GM12864 (cell line): ENCODE measurements at places on chromosomes 2 and 18.

DNA sequence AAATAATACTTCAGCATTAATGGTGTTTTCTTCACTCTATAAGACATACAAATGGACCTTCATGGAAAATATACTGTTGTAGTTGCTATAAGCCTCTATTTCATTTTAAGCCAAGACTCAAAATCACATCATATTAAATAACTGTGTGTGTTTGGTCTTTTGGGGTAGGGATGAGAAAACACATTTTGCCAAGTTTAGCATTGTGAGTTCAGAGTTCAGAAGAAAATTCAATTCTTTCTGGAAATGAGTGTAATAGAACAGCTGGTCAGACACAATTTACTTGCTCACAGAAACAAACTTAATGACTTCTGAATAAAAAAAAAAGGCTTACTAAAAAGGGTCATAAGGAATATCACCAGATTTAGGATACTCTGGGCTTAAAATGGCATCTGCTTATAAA, 149.5 kb downstream of the LRRTM4 start:
- DNase-seq: no peak

DNA sequence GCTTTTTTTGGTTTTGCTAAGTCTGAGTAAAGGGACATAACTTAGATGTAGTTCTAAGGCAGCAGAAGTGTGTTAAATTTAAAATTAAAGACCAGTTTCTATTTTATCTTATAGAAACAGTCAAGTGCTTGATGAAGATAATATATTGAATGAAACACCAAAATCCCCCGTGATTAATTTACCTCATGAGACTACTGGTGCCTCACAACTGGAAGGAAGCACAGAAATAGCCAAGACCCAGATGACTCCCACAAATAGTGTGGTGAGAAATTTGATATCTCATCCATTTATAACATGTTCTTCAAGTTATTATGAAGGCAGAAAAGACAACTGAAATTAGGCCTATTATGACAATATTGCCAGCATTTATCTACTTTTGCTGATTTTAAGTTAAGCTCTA, 45.6 kb downstream of the APLF start:
- no peak for DNase-seq

DNA sequence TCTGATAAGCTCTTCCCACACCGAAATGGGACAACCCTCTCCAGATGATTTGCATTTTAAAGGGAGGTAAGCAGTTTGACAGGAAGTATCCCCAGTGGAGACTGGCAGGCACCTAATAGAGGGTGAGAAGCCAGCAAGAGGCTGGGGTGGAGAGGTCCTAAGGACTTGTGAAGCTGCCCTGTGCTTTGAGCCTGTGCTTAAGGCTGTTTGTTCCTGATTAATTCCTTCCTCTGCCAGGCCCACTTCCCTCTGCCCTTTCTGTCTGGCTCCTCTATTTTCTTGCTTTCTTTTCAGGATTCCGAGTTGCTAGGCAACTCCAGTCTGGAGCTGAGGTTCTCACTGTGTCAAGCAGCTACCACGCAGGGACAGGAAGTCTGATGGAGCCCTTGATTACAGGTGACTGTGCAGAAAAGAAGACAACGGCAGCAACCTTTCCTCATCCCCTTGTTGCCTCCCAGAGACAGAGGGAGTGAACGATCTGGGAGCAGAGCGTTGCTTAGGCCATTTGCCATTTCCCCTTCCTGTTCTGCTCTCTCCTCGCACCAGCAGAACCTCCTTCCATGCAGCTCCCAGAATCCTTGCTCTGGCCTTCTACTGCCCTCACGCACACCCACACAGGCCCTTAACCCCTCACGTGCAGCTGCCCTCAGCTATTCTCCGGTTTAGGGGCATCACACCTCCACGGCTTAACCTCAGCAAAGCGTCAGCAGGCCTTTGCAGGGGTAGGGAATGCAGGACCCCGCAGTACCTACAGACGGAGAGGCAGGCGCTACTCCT, 103.6 kb upstream of the CELF4 start:
- no peak for DNase-seq

DNA sequence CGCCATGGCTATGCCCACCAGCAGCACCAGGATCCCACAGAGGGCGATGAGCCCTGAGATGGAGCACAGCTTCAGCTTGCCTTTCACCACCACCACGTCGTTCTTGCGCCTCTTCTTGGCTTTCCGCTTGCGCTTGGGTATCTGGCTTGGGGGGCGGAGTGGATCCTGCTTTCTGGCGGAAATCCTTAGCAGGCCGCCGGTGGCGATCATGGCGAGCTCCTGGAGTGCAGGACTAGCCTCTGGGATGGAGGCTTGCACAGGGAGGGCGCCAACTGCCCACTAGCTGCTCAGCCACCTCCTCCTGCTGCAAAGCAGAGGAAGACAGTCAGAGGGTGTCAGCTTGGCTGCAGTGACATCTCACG, 3.5 kb downstream of the TMEM200C start:
- DNase-seq: no peak

DNA sequence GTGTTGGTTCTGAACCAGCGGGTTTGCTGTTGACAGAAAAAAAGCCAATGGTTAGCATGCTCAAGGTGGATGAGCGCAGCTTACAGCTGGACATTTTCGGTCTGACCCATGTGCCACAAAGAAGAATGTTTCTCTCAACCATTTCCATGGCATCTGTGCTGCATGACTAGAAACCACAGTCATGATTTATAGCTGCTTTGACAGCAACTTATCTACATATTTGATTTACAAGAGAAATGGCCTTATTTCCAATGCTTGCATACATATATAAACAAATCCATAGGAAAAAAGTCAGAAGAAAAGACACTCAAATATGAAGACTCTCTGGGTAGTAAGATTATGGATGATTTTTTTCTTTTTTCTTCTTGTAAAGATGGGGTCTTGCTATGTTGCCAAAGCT, 98.2 kb downstream of the DYNC1I2 start:
- DNase-seq: no peak

GRCh38 chr2:177641331-177641730, 248.8 kb downstream of the AGPS start:
- no peak for DNase-seq

DNA sequence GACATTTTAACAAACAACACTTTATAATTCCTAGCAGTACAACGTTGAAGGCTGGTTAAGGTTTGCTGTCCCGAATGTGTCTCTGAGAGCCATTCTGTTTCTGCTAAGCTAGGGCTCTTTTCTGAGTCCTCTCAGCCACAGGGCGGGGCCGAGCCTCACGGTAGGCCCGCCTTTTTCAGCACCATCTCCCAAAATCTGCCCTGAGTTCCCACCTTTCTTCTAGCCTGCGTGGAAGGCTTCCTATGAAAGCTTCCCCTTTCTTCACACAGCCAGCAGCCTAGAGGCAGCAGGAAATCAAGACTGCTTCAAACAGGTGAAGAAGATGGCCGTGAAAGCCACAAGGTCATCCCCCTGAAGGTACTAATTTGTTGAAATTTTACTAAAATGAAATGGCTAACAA, 255.5 kb downstream of the CDH2 start:
- DNase-seq: no peak

GRCh38 chr18:21230436-21230835, 11.6 kb upstream of the GREB1L start:
- no peak for DNase-seq

GRCh38 chr2:47607680-47608061, 175.3 kb upstream of the MSH6 start:
- DNase-seq: no peak

GRCh38 chr18:47036298-47036874, 965 bp upstream of the ELOA2 start:
- no peak for DNase-seq

GRCh38 chr2:45070113-45070652, 60.9 kb upstream of the SIX2 start:
- no peak for DNase-seq

DNA sequence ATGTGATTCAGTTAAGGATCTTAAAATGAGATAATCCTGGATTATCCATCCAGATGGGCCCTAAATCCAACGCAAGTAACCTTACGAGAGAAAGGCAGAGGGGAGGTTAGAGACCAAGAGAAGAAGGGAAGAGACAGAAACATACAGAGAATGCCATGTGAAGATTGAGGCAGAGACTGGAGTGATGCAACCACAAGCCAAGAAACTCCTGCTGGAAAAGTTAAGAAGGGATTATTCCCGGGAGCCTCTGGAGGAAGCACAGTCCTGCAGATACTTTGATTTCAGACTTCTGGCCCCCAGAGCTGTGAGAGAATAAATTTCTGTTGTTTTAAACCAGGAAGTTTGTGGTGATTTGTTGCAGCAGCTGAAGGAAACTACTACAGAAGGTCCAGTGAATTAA, 992.7 kb downstream of the BCL11A start:
- no peak for DNase-seq

- DNase-seq: no peak
Measured at GRCh38 chr2:46481198-46482193, 2.1 kb downstream of the TMEM247 start.

DNA sequence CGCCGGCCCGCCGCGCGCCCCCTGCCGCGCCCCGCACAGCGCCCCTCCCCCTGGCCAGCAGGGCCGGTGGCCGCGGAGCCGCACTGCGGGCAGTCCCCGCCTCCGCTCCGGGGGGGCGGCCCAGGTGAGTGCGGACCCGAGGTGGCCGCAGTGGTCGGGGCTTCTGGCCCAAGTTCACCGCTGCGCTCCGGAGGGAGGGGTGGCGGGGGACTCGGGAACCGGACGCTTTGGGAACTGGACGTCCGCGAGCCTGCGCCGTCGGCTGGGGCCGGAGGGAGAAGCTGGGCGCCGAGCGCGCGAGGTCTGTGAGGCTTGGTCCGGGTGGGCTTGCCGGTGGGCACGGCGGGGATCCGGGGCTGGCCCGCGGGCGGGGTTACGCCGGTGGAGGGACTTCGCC, 591 bp upstream of the LDLRAD4 start:
- DNase-seq: no peak

DNA sequence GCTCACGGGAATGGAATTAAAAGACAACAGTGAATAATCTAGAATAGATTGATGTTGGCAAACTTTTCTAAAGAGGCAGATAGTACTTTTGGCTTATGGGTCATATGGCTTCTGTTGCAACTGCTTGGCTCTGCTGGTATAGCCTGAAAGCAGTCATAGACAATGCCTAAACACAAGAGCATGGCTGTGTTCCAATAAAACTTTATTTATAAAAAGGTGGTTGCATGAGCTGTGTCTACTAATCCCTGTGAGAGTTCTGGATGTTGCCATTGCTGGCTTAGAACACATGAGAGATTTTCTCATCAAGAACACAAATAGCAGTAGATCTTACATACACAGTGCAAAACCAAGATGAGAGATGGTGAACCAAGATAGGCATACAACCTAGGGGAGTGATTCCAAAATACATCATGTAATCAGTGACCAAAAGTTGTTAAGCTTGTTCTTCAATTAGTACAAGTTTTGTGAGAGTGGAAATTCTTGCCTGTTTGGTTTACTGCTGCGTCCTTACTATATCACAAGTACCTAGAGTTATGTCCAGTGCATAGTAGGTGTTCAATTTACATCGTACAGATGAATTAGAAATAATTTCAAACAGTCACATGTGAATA, 380.0 kb downstream of the METTL4 start:
- DNase-seq: no peak

GRCh38 chr2:182167882-182168281, 182.2 kb downstream of the PPP1R1C start:
- DNase-seq: no peak

DNA sequence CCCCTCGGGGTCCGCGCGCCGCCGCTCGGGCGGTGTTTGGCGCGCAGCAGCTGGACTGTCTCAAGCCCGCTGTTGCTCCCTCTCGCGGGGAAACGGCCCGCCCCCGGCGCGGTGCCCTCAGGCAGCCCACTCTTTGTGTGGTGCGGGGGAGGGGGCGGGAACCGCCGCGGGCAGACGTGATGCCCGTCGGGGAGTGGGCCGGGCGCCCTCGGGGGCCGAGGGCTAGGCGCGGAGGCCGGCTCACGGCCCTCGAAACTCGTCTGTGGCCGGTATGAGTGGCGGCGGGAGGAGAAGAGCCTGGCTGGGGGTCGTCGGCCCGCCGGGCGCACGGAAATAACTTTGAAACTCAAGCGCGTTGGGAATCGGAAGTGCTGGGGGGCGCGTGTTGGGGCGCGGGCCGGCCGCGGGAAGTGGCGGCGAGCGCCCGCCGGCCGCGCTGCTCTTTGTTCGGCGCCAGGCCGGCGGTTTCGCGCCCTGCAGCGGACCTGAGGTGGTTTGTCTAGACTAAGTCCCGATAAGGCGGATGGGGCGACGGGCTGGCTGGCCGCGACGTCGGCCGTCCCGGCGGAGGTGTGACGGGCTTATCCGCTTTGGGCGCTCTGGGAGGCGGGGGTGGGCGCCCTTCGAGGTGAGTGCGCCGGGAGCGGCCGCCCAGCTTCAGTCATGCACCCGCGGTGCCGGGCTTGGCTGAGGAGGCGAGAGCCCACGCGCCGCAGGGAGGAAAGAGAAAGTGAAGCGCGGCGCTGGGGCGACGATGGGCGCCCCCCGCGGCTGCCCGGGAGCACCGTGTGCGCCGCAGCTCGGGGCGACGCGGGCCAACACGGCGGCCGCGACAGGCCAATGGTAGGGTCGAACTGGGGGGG, 679 bp downstream of the PTMA start:
- no peak for DNase-seq

DNA sequence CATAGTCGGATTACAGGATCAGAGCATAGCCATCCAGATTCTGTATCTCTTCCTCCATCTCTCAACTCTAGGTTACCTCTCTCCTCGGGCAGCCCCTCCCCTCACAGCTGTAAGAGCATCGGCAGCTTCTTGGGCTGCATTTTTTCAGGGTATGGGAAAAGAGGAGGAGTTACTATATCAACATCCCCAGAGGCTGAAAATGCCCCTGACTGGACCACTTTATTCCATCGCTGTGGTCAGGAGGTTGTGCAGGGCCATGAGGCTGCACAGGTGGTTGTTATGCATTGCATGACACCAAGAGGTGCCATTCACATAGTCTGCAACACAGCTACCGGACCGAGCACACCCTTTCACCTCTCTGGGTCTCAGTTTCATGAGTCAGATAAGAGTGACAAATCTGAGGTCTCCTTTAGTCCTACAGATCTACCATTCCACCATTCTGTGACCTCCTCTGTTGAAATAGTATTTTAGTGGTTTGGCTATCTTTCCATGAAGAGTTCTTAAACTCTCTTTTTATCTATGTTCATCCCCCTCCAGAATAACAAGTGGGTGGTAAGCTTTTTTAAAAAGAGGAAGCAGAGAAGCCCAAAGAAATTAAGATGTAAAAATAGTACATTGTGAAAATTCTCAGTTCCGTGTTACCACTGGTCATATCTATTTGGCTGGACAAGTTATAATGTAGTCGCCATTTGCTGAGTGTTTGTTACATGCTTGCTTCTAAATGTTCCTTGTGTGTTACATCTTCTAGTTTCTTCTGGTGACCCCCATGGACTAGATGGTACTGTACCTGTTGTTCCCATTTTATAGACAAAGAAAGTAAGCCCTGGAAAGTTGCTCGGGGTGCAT, 56.6 kb upstream of the SLC1A4 start:
- DNase-seq: peak; percentile 96

DNA sequence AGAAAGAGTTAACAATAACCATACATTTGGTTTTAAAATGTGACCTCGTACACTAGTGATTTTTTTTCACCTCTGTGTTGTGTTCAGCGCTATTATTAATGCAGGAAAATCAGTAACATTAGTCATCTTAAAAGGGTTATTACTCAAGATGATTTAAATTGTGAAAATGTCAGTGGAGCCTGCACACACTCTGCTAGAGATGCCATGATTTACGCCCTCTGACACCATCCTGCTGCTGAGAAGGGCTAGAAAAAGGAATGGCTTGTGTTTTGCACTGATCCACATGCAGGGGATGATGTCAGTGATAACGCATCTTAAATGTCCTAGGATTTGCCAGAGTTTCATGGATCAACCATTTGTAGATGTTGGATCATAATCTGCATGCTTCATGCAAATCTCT, 121.3 kb upstream of the BOD1L2 start:
- DNase-seq: no peak
